ENCODE measurements at places on chromosomes 1 and 21. TPM values are rescaled to one million over a fixed set of nuclear protein-coding genes. Genes with fewer than 3 reads are reported as not detected.

GRCh38 chr1:15064217-15064929 is 89.2 kb upstream of the TMEM51 start:
- H3K4me1 ChIP-seq, result no peaks in the 10 kb centered on the region
- H3K27me3 ChIP-seq, result no peaks in the 10 kb centered on the region
- no peaks in the 10 kb centered on the region for H3K36me3 ChIP-seq
- no peak overlapping the region for H3K27ac ChIP-seq
- no peak overlapping the region for H3K4me3 ChIP-seq

The LRRC53 gene
- total RNA-seq, result not detected

GRCh38 chr1:104459886-104460285 is 710.2 kb downstream of the AMY1C start:
- no peak overlapping the region for H3K27ac ChIP-seq
- no peak overlapping the region for H3K4me3 ChIP-seq
- H3K36me3 ChIP-seq, result no peaks in the 10 kb centered on the region
- H3K4me1 ChIP-seq, result no peaks in the 10 kb centered on the region
- DNase-seq, result no peak
- H3K27me3 ChIP-seq, result no peaks in the 10 kb centered on the region

The FAM177B gene
- not detected for total RNA-seq

The HSF2BP gene
- 2.7 TPM for total RNA-seq

- no peaks in the 10 kb centered on the region for H3K36me3 ChIP-seq
- no peaks in the 10 kb centered on the region for H3K4me1 ChIP-seq
- DNase-seq, result no peak
- no peaks in the 10 kb centered on the region for H3K27me3 ChIP-seq
- no peak overlapping the region for H3K27ac ChIP-seq
These were observed 52.5 kb downstream of the ANGPTL1 start for GRCh38 chr1:178818416-178818815.

The CRNN gene
- 349 TPM for total RNA-seq

The KCNH1 gene
- 3.9 TPM for total RNA-seq

DNA sequence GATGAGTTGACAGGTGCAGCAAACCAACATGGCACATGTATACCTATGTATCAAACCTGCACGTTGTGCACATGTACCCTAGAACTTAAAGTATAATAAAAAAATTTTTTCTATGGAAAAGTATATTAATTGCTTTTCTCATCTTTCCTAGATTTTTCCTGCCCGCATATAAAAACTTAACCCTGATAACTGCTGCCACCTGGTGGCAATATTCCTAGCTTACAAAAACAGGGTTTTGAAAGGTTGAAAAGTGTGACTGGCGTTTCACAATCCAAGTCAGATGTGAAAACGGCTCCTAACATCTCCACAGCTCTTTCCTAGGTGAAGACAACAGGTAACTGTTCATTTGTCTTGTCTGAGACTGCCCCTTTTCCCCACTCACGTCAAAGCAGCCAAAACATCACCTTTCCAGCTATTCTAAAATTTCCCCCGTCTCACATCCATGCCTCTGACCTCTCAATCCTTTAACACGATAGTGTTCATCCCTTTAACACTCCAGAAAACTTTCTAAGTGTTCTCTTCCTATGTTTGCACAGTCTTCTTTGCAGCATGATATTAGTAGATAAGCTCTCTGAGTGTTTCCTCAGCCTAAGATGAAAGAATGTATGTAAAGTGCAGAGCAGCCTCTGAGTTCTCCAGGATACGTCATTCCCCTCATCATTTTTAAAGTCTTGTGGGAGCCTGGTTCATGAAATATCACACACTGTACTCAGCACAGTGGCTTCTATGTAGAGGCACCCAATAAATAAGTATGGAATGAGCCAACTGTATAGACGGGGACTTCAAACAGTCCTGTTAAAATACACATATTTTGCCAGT is 27.5 kb downstream of the OVGP1 start:
- H3K27ac ChIP-seq, result no peak overlapping the region
- H3K36me3 ChIP-seq, result no peaks in the 10 kb centered on the region
- no peak for DNase-seq
- H3K4me3 ChIP-seq, result no peak overlapping the region

DNA sequence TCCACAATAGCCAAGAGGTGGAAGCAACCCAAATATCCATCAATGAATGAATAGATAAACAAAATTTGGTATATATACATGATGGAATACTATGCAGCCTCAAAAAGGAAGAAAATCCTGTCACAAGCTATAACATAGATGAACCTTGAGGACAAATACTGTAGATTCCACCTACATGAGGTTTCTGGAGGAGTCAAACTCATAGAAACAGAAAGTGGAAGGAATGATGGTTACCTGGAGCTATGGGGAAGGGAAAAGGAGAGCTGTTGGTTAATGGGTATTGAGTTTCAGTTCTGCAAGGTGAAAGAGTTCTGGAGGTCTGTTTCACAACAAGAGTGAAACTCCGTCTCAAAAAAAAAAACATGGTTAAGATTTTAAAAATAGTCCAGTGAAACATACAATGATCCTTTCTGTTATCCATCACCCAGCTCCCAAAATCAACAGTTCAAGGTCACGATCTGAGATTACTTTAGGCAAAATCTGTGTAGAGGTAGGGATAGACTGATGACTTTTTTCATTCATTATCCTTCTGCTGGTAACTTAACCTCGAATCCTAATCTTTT is 80.8 kb upstream of the HNRNPU start:
- no peak for DNase-seq
- no peak overlapping the region for H3K4me3 ChIP-seq
- H3K27me3 ChIP-seq, result no peaks in the 10 kb centered on the region
- H3K27ac ChIP-seq, result no peak overlapping the region
- no peaks in the 10 kb centered on the region for H3K4me1 ChIP-seq
- H3K36me3 ChIP-seq, result no peaks in the 10 kb centered on the region

GRCh38 chr1:178220094-178220493 is 126.2 kb downstream of the RASAL2 start:
- H3K27me3 ChIP-seq, result no peaks in the 10 kb centered on the region
- H3K27ac ChIP-seq, result no peak overlapping the region
- H3K4me3 ChIP-seq, result no peak overlapping the region
- H3K36me3 ChIP-seq, result no peaks in the 10 kb centered on the region
- DNase-seq, result no peak
- H3K4me1 ChIP-seq, result no peaks in the 10 kb centered on the region

DNA sequence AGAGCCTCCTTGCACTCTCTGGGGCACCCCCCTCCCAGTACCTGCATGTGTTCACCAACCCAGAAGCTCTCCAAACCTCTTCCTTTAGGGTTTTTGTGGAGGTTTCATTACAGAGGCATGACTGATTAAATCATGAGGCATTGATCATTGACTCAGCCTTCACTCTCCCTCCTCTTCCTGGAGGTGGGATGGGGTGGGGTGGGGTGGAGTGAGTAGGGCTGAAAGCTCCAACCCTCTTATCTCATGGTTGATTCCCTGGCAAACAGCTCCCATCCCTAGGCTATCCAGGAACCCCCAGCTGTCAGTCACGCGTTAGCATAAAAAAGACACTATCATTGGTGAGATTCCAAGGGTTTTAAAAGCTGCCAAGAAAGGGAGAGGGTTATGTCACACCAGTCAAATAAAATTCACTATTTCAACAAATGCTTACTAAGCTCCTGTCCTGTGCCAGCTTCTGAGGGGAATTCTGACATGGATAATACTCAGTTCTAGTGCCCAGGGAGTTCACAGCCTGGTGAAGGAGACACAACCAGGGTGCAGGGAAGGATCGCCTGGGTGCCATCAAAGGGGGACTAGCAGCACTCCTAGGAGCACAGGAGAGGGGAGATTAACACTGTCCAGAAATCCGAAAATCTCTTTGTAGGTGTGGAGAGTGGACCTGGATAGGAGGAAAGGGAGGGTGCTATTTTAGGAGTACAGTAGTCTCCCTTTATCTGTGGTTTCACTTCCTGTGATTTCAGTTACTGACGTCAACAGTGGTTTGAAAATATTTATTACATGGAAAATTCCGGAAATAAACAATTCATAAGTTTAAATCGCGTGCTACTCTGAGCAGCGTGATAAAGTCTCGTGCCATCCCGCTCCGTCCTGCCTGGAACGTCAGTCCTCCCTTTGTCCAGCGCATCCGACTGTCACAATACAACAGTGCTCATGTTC is 6.8 kb upstream of the IL24 start:
- peaks cover 17% of the 10 kb centered on the region for H3K4me1 ChIP-seq
- H3K4me3 ChIP-seq, result no peak overlapping the region
- no peaks in the 10 kb centered on the region for H3K27me3 ChIP-seq
- H3K36me3 ChIP-seq, result no peaks in the 10 kb centered on the region
- no peak overlapping the region for H3K27ac ChIP-seq

Data from vagina (tissue), 2 donors.